ENCODE measurements at places on chromosomes 1 and 21. TPM values are rescaled to one million over a fixed set of nuclear protein-coding genes. Genes with fewer than 3 reads are reported as not detected.
A peak's percentile ranks its signal among the peaks of the same experiment; 100 is the strongest.

TNFRSF18 gene
- not detected for total RNA-seq

FYB2 gene
- 2.9 TPM for total RNA-seq

PLPPR5 gene
- not detected for total RNA-seq

GJA9 gene
- not detected for total RNA-seq

SLC30A10 gene
- total RNA-seq: 0.65 TPM

GRCh38 chr1:204445860-204446412 lies 34.3 kb upstream of the PPP1R15B start:
- peak; percentile 69 for DNase-seq

DNA sequence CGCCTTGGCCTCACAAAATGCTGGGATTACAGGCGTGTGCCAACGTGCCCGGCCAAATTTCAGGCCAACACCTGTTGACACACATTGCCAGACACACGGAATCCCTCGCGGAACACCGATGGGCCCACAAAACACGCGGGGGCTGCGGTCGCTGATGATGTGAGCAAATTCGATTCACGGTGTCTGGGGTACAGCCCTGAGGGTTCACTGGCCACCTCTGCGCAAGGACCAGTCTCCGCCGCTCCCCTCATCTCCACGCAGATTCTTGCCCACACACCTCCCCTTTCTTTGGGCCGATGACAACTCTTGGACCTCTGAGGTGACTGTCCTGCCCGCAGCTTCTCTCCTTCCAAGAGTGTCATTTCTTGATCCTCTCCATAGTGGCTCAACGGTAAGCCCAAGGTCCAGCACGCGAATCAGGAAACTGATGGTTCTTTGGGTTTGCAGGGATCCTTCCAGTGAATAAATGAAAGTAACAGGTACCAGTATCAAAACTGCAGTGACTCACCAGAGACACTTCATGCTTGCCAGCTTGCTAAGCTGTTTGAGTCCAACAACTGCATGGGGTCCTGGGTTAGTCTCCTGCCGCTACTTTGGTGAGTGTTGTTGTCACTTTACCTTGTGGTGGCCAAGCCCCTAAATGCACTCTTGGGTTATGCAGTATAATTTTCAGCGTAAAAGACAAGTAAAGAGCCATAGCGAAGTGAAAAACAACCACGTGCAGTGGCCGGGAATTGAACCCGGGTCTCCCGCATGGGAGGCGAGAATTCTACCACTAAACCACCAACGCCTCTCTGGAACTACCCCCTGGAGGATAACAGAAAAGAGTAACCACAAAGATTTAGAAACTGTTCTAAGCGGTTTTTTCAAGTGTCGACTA lies 11.0 kb upstream of the RNU1-3 start:
- DNase-seq: peak; percentile 45

DNA sequence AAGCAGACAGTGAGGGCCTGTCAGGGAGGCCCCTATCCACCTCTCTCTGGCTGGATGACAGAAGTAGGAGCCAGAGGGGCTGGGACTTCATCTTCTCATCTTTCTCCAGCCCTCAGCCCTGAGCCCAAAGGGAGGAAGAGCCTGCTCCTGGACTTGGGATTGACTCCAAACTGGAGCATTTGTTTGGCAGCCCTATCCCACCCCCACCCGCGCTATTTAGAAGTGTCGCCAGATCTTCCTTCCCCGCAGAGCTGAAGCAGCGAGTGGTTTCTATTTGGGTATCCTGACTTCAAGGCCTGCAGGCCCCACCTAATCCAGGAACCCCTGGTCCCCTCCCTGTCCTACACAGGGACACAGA lies 9.6 kb downstream of the NES start:
- no peak for DNase-seq

GRCh38 chr1:40630488-40631223 lies 34.8 kb downstream of the RIMS3 start:
- DNase-seq: peak; percentile 14

- DNase-seq: no peak
Measured at GRCh38 chr1:223844787-223845036, 1.0 kb downstream of the TP53BP2 start.

GRCh38 chr1:185774394-185774793 lies 40.2 kb downstream of the HMCN1 start:
- no peak for DNase-seq

- no peak for DNase-seq
Measured at GRCh38 chr1:153548722-153549688, at the start of gene S100A3. Gene S100A3 (minus strand): TSS chr1:153549258. CDS start chr1:153548485, 773 bp downstream.

GRCh38 chr21:29326914-29327554 lies 28.3 kb downstream of the BACH1 start:
- DNase-seq: no peak

- no peak for DNase-seq
Measured at GRCh38 chr21:31186916-31187315, 148.6 kb upstream of the KRTAP19-8 start.

DNA sequence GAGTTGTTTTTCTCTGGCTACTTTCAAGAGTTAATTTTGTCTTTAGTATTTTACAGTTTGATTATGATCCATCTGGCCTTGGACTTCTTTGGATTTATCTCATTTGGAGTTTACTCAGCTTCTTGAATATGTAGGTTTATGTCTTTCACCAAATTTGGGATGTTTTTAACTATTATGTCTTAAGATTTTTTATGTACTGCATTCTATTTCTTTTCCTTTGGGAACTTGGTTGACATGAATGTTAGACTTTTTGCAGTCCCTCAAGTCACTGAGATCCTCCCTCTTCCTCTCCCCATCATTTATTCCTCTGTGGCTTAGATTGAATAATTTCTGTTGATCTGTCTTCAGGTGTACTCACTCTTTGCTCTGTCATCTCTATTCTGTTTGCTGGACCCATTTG lies 112.0 kb downstream of the XPR1 start:
- no peak for DNase-seq

GRCh38 chr21:27424601-27425000 lies 457.7 kb upstream of the ADAMTS5 start:
- peak; percentile 7 for DNase-seq

GRCh38 chr1:205817988-205818387 lies 5.0 kb upstream of the SLC41A1 start:
- DNase-seq: no peak

GRCh38 chr1:85404408-85404807 lies 60.6 kb downstream of the DDAH1 start:
- DNase-seq: no peak

DNA sequence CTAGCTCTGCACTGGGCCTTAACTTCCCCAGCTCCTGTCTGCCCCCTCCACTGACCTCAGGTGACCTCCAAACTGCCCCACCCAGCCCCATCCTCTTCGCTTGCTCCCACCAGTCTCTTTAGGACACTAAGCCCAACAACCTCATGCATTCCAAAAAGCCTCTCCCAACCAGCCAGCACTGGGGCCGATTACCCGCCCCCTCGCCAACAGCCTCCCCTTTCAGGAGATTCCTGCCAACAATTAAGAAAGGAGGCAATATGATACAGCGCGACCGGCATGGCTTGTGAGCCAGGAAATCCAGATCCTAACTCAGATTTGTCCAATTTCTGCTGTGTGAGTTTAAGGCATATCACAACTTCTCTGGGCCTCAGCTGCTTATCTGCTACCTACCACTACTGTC lies 14.7 kb downstream of the KANK4 start:
- no peak for DNase-seq

DNA sequence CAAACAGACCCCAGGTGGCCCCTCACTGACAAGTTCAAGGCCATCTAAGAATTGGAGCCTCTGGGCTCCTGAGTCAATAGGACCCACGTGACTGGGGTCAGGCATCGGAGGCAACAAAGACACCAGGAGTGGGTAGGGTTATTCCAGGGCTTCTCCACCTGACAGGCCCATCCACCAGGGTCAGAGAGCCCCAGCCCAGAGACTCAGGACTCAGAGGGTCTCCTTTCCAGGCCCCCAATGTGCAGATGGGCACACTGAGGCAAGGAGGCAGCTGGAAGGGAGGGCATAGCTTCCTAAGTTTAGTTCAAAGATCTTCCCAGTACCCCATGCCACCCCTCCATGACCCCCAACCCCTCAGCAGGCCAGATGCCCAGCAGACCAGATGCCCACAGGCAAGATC lies 388.6 kb downstream of the MATN1 start:
- DNase-seq: no peak

DNA sequence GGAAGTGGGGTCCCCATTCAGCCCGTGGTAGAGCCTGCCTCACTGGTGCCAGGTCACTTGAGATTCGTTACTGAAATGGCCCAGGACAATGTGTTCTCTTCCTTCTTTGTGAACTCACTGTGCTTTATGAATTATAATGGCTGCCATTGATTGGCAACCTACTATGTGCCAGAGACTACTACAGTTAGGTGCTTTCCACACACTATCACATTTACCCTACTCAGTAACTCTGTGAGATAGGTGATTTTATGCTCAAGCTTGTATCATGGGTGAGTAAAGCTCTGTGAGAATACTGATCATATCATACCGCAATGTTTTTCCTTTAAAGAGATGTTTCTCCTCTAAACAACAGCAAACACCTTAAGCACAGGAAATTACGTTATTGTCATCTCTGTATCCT lies 225.9 kb downstream of the SMYD3 start:
- no peak for DNase-seq

DNA sequence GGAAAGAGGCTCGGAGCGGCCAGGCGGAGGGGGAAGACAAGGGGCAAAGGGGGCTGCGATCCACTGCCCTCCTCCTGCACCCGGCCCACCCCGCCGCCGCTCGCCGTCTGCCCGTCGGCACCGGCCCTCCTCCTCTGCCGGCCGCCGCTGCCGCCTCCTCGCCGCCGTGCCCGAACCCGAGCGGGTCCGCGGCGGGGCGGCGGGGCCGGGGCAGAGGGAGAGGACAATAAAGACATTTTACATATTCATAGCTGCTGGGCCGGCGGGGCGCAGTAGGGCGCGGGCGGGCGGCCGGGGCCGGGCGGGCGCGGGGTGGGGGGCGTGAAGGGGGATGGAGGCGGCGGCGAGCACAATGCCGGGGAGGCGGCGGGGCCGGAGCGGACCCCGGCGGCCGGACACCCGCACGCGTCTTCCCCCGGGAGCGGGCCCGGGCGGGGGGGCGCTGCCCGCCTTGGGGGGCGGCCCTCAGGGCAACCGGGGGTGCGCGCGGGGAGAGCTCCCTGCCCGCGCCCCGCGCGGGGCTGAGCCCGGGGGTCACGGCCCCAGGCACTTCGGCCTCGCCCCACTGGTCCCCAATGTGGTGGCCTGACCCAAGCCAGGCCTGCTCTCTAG lies 546 bp downstream of the POU2F1 start:
- no peak for DNase-seq

DNA sequence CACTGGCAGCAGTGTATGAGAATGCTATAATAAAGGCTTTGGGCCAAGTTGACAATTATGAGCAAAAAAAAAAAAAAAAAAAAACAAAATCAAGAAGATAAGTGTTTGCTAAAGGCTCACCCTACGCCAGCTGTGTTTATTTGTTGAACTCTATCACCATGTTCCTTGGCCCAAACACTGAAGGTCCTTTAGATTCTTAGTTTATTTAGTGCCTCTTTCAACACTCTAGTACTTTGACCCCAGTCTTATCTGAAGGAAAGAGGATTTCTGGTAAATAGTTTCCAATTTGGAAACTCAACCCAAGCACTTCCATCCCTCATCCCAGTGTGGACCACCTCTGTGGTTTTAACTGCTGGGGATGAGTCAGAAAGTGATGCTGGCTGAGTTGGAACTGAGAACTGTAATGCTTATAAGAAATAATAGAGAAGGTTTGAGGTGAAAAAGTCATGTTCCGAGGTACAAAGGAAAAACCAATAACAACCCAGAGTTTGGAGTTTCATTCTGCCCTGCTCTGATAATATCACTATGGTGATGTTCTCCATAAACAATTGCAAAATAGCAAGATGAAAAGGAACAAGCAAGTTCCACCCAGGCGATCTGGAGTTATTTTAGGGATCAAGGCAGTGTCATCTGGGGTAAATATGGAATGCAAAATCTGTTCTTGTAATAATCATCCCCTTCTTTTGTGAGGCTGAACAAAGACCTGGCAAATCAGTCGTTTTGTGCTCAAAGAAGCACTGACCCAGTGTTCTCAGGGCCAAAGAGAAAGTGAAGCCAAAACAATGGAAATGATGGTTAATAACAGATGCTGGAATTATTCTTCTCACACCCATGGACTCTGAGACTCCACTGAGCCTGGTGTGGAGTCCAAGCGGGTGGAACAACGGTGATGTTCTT lies 19.7 kb upstream of the CAPZB start:
- peak; percentile 45 for DNase-seq

GRCh38 chr1:228110556-228110955 lies 1.5 kb upstream of the MRPL55 start:
- no peak for DNase-seq

DNA sequence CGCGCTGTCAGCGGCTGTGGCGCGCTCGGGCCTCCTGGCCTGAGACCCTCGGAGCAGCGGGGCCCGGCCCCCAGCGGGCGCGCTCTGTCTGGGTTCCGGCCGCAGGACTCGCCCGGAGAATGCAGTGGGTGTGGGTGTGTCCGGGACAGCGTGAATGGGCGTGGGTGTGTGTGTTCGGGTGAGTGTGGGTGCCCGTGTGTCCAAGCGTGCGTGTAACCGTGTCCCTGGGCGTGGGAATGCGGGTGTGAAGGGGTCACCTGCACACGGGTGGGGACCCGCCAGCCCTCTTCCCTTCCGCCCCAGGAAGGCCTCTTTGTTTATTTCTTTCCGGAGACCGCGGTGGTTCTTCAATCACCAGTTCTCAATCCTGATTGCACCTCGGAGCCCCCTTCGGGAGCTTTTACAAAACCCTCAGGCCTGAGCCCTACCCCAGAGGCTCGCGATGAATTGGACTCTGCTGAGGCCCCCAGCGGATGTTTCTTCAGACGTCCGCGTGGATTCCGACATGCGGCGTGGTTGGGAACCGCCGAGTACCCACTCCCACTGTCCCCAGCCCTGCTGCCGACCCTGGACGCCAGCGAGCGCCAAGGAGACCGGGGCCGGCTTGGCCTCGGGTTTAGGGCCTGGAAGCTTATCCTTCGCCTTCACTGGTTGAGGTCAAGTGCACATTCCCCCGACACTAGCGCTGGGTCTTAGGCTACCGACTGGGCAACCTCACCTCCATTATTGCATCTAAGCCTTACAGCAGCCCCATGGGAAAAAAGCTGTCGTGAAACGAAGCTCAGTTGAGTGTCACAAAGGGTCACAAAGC lies 19.3 kb downstream of the SERTAD4 start:
- DNase-seq: no peak

GRCh38 chr1:206715552-206716158 lies 30.9 kb downstream of the MAPKAPK2 start:
- DNase-seq: no peak

- DNase-seq: no peak
Measured at GRCh38 chr1:225509770-225510169, 81.9 kb upstream of the LBR start.

DNA sequence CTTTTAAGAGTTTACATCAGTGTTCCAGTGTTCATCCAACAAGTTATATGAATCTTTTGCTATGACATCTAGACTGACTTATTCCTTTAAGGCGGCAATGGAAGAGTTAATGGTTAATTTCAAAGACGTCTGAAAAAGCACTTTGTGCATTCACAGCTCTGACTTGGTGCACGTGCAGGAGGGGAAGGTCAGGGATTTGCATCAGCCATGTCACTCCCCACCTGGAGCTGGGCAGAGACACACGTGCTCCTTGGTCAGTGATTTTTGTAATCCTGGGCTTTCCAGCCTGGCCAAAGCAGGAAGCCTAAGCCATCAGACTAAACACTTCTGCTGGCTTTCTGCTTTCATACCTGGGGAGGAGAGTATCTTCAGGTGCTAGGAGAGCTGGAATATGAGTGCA lies 96.3 kb downstream of the ST3GAL3 start:
- no peak for DNase-seq

GRCh38 chr1:7581754-7582459 lies 189.2 kb upstream of the VAMP3 start:
- no peak for DNase-seq
